Stimulated activated CD8-positive, alpha-beta memory T cell treated with anti-CD3 and anti-CD28 coated beads, Interleukin-4, amount 100 ng/mL, for 1 hour (primary cell): ENCODE measurements at places on chromosomes 5 and 9.

DNA sequence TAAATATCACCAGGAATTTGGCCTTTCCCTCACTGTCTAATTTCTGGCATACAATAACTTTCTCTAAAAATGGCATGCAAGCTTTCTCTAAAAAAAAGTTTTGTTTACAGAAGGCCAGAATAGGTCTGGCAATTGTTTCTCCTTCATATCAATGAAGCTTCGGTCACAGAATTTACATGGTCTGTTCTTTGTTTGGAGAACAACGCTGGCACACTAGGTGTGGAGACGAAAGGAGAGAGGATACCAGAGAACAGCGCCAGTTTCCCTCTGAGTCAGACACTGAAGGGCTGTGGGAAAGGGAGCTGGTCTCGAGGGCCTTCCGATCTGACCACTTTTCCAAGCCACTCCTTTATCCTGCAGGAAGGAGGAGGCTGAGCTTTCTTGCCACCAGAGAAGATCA, 60.1 kb upstream of the ITGA1 start:
- DNase-seq, result no peak

DNA sequence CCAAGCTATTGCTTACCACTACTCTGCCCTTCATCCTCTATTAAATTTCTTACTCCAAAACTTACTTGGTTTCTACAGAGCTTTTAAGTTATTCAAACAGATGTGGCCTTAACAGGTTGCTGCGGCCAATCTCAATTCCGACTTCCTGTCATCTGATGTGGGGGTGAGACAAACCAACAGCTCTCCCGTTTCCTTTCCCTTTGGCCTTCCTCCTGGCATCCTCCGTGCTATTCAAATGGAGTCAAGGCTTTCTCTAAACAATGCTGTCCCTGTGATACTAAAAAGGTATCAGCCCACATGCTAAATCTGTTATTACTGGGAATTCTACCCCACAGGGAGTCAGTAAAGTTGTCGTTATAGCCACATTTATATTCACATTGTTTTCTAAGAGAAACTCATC, 11.8 kb downstream of the RBM18 start:
- no peak for DNase-seq

DNA sequence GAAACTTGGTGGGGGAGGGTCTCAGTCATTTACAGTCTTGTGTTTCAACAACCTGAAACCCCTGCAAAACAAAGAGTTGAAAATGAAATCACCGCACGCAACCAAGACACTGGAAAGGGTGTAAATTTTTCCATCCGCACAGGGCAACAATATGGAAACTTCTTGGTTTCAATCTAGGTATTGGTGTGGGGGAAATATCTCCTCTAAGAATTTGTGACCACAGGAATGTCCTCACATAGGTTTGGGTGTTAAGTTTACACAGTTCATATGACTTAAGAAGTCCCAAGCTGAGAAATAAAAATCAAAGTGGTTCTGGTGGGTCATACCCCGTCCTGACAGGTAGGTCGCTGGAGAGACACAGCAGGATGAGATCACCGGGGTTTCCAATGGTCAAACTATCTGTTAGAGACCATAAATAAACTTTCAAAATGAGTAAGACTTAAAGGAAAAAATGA, 51.9 kb upstream of the PIP5K1B start:
- DNase-seq, result no peak

GRCh38 chr5:94249430-94249829, 369.0 kb downstream of the KIAA0825 start:
- DNase-seq, result no peak

DNA sequence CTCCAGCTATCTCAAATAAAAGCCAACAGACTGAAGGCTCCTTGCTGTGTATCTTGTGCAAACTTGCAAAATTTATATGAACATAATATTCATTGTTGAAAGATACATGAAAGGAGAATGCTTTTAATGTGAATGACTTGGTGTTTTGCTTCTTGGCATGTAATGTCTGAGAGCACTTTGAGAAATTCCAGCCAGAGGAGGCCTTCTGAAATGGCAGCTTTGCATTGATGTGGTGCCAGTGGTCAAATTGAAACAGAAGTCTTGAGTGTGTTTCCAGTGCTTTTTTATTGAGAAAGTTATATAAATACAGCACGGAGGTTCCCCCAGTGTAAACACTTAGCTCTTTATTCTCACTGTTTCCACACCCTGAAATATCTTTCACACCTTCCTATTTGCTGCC, 182.1 kb downstream of the ADCY2 start:
- no peak for DNase-seq

DNA sequence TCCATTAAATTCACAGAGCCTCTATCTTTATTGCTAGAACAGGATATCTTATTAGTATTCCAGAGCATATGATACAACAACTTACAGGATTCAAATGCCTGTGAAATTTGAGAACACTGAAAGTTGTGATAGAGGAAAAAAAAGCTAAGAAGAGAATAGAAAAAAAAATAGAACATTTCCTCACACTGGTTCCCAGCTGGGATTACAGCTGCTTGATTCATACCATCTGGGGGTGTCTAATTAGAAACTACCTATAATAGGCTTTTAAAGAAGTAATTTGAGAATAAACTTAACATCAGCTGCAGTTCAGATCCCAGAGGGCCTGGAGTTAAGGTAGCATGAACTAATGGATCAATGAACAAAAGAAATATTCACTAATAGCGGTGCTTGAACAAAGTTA, 922.0 kb downstream of the CDH12 start:
- DNase-seq, result no peak
